Endodermal cell (in vitro differentiated cells): ENCODE measurements at places on chromosomes 3 and 15.

DNA sequence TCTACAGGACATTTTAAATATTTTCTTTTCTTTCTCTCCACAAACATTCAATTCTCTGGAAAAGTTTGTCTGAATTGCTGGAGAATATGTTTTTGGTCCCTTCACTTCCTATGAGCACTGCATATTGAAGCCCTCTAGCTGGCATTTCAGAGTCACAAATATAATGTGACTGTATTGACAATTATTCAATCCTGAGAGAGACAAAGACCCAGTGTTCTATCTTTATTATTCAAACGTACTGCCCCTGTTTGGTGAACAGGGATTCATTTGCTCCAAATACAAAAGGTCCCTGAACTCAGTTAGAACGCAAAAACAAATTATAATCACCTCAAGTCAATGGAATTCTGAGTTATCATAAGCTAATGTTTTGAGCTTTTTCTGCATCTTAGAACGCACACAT, 173.1 kb upstream of the CDIN1 start:
- DNase-seq, result no peak

GRCh38 chr3:81778678-81779182, 17.3 kb upstream of the GBE1 start:
- no peak for DNase-seq

- no peak for DNase-seq
Observed at GRCh38 chr3:183524476-183524875, 31.0 kb downstream of the KLHL6 start.

DNA sequence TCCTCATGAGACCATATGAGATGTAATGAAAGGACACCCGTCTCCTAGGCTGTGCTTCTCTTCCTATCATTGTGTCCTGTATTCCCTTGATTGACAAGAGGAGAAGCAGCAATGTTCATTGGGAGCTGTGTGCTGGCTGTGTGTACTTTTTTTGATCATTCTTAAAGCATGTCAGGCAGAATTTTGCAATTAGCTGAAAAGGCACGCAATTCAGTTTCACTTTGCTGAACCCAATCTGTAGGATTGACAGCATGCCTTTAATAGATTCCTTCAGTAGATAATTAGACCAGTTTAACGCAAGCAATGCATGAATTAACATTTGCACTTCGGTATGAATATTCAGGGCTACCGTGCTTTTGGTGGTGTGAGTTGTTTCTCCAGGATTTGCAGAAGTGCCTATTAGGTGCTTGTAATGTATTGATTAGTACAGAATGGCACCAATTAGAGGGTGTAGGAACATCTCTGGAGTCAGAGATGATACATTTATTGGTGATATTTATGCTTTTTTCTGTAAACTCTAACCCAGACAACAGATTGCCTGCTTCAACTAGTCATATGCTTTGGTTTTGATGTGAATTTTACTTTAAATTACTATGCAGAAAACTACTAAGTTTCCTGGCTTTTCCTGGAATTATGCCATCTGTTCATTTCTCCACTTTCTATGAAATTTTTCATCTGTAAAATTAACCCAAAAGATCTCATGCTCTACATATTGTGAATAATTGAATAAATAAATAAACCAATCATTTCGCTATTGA, 114.3 kb downstream of the NSUN3 start:
- DNase-seq, result no peak

DNA sequence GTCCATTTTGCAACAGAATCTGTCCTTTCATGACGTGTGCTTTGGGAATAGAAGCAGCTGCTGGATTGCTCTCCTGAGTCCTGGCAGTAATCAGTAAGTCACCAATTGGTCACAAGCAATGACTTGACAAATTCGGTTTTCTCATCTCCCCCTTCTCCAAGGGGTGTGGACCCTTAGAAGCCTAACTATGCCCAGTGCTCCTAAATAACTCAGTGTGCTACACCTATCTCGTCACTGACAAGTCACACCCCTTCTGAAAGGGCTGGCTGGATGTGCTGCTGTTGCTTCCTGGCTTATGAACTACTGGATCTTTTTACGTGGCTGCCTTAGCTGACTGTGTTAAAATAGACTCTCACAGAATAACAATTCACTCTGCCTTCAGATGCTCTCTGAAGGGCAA, 1351.5 kb downstream of the ZPLD1 start:
- DNase-seq, result peak; percentile 45

- no peak for DNase-seq
Observed at GRCh38 chr15:27219636-27220035, 248.7 kb downstream of the GABRG3 start.

- peak; percentile 75 for DNase-seq
Observed at GRCh38 chr3:72490688-72491435, 357.4 kb downstream of the SHQ1 start.

DNA sequence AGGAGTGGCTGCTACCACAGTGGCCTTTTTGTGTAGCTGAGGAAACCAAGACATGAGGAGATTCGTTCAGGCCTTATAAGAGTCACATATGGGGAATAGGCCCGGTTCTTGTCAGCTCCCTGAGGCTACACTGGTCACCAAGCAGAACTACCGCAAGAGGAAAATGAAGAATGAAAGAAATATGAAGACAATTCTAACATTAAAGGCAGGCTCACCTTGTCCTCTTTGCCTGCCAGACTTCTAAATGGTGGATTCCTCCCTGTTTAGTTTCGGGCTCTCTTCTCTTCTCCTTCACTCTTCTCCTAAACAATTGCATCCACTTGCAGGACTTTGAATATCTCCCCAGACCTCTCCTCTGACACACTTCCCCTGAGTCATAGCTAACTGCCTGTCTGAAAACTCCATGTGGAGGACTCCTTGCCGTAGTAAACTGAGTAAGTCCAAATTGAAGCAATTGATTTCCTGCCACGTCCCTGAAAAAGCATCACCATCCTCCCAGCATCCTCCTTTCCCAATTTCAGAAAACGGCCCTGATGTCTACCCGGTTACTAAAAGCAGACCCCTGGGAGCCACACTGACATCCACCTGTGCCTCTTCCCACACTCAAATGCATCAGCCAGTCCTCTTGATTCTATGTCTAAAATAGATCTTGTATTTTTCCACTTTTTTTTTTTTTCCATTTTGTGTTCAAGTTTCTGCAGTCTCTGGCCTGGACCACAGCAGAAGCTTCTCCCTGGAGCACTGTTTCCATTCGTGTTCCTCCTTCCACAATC, 30.3 kb upstream of the VEPH1 start:
- no peak for DNase-seq
